Germinal center (tissue), 1 donor: ENCODE measurements at places on chromosomes 16 and 17.

GRCh38 chr17:28982131-28982793 lies 23.6 kb downstream of the SEZ6 start:
- peak; percentile 57 for DNase-seq

GRCh38 chr17:49292901-49293300 lies 62.3 kb upstream of the PHOSPHO1 start:
- DNase-seq = no peak

GRCh38 chr17:55202896-55203295 lies 61.9 kb upstream of the HLF start:
- DNase-seq = no peak

DNA sequence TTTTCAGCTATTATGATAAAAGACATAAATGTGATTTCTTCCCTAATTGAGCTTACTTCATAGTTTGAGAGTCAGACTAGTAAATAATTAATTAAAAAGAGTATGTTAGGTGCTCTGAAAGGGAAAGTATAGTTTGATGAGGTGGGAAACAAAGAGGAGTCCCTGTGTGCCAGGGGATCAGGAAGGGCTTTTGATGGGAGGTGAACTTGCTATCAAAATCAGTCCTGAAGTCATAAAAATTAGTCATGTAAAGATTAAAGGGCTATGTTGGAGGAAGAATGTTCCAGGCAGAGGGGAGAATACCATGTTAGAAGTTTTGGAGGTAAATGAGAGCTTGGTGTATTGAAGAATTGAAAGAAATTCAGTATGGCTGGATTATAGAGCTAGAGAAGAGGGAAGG lies 31.0 kb downstream of the NFAT5 start:
- DNase-seq = no peak

DNA sequence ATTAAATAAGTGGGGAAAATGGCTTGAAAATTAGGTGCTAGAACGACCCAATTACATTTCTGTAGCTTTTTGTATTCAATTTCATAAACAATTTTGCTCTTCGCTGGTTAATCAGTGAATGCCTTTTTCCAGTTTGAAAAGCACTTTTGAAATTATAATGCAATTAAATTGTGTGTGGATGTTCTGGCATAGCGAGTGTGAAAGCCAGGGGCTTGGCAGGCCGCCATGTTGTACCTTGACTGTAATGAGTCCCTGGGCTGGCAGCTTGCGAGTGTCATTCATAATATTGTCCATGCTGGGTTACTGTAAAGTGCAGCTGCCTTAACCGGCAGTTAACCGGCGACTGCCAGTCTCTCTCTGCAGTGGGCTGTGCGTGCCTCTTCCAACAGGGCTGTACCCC lies 177.8 kb downstream of the CCDC182 start:
- no peak for DNase-seq

- DNase-seq = no peak
Observed at GRCh38 chr16:27108826-27109665, 42.3 kb downstream of the C16orf82 start.

DNA sequence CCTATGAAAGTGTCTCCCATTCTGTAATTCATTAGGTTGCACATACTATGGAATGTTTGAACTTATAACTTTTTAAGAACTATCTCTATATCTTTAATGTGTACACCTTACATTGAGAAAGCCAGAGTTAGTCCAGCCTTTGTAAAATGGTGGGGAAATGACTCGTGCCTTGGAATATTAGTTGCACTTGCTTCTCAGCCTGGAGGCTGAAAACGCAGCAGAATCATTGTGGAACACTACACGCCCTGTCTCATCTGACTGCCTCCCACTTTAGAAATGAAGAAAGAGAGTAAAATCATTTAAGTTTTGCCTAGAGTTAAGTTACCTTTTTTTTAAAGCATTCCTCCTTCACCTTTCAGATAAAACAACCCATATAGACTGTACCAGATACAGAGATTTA lies 90.7 kb upstream of the WSB1 start:
- no peak for DNase-seq

DNA sequence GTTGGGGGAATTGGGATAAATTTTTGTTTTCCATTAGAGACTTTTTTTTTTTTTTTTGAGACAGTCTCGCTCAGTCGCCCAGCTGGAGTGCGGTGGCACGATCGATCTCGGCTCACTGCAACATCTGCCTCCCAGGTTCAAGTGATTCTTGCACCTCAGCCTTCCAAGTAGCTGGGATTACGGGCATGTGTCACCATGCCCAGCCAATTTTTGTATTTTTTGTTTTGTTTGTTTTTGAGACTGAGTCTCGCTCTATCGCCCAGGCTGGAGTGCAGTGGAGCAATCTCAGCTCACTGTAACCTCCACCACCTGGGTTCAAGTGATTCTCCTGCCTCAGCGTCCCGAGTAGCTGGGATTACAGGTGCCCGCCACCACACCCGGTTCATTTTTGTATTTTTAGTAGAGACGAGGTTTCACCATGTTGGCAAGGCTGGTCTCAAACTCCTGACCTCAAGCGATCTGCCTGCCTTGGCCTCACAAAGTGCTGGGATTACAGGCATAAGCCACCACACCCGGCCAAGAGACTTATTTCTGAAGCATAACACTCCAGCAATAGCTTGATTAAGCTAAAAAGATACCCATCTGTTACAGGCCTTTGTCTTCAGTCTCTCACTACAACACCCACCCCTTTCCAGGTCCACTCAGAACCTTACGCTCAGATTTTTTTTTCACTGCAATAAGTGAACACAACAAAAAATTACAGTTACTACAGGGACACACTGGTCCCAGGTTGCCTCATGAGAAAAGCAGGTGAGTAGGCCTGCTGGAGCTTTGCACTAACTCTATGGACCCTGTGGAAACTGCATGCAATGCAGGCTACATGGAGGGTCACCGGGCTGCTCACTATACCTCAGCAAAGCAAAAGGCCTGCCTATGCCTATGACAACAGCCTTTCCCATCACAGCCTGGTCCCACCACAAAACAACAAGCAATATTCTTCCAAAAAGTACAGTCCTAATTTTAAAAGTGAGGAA lies 34.6 kb downstream of the KANSL1 start:
- no peak for DNase-seq

GRCh38 chr17:14281530-14281929 lies 19.4 kb upstream of the HS3ST3B1 start:
- DNase-seq = no peak

DNA sequence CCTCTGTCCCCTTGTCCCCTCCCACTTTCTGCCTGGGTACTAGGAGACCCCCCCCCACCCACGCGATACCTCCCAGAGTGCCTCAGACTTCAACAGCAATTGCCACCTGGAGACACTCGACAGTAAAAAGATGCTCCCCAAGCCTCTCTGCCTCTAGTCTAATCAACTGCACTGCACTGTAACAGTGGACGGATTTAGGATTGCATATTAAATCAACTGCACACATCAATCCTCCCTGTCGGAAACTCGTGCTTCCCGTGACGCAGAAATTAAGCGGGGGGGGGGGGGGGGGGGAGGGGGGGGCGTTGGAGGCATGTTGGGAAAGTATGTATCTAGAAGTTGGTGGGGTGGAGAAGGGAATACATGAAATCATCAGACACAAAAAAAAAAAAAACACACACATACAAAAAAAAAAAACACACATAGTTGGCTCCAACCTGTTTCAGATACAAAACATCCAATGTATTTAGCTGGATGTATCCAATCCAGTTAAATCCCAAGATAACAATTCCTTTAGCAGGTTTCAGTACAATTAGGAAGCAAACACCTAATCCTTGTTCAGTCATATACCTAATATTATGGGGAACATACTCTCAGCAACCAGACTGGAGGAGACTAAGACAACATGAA lies 29.7 kb downstream of the FAM222B start:
- DNase-seq = no peak

DNA sequence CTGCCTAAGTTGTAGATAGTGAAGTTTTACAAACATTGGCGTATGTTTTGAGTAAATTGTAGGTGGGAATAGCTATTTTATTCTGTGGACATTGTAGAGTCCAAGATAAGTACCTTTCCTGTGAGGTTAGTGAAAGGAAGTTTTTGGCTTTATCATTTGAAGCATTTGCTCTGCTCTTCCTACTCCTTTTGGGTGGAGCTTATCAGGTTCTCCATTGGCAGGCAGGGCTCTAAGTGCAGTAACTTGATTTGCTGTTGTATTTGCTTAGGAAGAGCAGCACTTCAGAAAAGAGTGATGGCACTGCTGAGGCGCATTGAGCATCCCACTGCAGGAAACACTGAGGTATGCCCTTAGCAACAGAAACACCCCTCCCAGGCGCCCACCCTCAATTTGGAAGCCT lies 70.1 kb downstream of the OMG start:
- DNase-seq = no peak

- DNase-seq = no peak
Observed at GRCh38 chr17:8005357-8005756, 2.9 kb downstream of the GUCY2D start.

- DNase-seq = no peak
Observed at GRCh38 chr16:20799599-20799998, 6.7 kb downstream of the ERI2 start.

DNA sequence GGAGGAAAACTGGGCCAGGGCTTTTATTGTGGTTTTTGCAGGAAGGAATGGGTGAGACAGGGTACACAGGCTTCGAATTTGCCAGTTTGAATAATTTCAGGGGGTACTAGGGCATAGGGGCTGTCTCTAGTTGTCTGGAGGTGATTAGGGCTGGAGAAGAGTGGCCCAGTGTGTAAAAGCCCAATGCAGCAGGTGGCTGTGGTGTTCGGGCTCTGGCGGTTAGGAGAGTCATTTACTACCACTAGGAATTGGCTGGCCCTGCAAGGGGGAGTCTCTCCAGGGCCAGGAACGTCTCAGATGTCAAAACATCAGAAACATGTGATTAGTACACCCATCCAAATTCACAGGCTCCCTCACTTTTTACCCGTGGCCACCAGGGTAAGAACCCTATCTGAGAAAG lies 50.3 kb downstream of the GINS3 start:
- DNase-seq = no peak
